DMS79 treated with DMSO at 0.1 percent for 48 hours (cell line): ENCODE measurements at places on chromosomes 6 and 20.

DNA sequence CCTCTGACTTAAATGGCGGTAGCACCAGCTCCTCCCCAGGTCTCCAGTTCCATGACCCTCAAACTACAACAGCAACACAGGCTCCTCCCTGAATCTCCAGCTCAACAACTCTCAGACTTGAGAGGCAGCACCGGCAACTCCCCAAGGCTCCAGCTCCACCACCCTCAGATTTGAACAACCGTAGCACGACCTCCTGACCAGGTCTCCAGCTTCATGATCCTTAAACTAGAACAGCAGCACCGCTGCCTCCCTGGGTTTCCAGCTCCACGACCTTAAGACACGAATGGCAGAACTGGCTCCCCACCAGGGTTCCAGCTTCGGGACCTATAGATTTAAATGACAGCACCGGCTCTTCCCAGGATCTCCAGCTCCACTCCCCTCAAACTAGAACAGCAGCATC lies 325.8 kb downstream of the PREX1 start:
- DNase-seq: no peak

DNA sequence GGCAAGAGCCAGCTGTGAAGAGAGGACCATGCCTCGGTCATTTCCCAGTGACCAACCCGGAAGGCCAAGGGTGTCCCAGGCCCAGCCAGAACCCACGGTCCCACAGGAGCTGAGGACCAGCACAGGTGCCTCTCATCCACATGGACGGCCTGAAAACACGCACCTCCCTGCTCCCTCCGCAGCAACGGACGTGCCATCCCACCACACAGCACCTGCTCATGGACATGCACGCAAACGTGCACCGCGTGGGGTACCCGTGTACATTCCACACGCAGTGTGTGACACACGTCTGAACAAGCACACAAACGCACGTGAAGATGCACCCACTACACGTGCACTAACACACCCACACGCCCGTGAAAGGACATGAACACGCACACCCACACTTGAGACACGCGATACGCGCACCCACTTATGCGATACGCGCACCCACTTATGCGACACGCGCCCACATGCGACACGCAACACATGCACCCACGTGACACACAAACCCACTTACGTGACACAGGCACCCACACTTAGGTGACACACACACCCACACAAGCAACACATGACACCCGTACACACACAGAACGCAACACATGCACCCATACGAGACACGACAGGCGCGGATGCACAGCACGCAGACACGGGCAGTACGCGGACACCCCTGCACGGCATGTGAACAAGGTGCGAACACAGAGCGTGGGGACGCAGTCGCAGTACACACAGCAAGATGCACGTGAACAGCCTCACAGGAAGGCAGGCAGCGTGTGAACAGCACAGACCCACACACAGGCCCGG lies 30.1 kb downstream of the LAMA5 start:
- no peak for DNase-seq

DNA sequence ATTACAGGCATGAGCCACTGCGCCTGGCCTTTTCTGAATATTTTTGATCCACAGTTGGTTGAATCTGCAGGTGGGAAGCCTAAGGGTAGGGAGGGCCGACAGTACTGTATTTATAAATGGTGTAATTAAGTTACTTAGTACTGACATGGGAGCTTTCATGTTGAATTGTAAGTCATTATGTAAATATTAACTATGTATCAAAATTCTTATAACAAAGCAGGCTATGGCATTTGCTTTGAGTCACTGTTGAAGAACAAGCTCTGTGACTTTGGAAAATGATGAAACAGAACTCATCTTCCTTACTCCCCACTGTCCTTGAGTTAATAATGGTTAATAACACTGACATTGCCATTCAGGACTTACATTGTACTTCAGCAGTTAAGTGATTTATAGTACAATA lies 63.0 kb upstream of the TXNDC5 start:
- no peak for DNase-seq

DNA sequence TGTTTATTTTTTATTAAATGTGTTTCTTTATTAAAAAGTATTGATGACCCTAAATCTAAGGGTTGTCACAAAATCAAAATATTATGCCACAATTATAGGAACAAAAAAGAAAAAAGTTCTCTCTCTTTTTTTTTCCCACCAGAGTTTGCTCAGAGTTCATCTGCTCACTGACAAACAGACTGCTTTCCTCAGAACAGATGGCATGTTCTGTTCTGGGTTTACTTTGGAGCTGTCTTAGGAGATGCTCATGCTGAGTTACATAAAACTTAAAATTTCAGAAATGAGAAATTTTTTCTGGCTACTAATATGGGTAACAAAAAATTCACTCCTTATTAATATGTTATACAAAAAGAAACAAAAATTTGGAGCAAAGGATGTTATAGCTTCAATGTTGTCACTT lies 30.3 kb downstream of the STK38 start:
- DNase-seq: no peak

GRCh38 chr6:94570581-94570980 lies 1006.8 kb upstream of the MANEA start:
- DNase-seq: no peak

DNA sequence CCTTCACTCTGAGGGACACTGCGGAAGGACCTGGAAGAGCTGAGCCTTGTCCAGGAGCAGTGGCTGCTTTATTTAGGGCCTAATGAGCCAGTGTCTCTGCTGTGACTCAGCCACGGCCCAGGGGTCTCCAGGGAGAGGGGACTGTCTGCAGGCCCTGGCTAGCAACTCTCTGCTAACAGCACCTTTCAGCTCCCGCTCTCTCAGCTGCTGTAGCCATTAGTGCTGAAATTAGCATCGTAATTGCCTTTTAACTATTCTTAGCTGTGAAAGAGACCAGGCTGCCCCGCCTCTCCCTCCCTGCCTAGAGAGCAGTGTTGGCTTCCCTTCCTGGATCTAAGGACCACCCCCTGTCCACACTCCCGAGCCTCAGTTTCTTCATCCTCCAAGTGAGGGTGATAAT lies 53.1 kb upstream of the SLC32A1 start:
- no peak for DNase-seq

- DNase-seq: no peak
Measured at GRCh38 chr6:141925001-141925400, 207.7 kb upstream of the GJE1 start.

GRCh38 chr20:19073584-19074218 lies 138.7 kb upstream of the SLC24A3 start:
- no peak for DNase-seq

GRCh38 chr6:5112066-5112799 lies 27.1 kb downstream of the PPP1R3G start:
- DNase-seq: no peak

- no peak for DNase-seq
Measured at GRCh38 chr6:105453968-105454367, 51.1 kb upstream of the PREP start.

- DNase-seq: no peak
Measured at GRCh38 chr6:43831191-43831590, 61.2 kb downstream of the VEGFA start.

DNA sequence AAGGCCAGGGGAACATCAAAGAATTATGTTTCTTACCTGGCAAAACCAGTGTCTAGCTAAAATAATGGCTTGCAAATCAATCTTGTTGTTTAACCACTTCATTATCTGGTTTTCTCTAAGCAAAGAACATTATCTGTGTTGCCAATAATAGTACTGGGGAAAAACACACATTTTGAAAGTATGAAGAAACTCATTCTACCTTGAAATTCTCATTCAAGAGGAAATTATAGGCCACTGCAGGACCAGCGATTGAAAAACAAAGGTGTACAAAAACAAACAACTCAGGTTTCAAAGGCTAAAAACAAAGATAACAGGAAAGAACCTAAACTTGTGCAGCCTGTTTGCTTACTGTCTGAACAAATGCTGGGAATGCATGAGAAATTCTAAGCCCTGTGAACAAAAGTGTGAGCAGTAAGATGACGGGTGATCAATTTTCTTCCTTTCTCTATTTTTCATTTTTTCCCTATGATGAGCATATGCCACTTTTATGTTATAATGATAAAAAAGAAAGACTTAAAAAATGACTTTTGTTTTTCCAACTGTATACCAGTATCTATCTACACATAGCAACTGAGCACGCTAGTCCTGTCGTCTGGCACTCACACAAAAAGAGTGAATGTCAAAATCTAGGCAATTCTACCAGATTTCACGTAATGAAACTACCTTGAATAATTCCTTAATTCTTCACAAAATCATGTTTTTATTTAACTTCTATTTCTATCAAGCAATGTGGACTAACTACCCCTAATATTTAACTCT lies 117.9 kb downstream of the SGK1 start:
- peak; percentile 26 for DNase-seq

DNA sequence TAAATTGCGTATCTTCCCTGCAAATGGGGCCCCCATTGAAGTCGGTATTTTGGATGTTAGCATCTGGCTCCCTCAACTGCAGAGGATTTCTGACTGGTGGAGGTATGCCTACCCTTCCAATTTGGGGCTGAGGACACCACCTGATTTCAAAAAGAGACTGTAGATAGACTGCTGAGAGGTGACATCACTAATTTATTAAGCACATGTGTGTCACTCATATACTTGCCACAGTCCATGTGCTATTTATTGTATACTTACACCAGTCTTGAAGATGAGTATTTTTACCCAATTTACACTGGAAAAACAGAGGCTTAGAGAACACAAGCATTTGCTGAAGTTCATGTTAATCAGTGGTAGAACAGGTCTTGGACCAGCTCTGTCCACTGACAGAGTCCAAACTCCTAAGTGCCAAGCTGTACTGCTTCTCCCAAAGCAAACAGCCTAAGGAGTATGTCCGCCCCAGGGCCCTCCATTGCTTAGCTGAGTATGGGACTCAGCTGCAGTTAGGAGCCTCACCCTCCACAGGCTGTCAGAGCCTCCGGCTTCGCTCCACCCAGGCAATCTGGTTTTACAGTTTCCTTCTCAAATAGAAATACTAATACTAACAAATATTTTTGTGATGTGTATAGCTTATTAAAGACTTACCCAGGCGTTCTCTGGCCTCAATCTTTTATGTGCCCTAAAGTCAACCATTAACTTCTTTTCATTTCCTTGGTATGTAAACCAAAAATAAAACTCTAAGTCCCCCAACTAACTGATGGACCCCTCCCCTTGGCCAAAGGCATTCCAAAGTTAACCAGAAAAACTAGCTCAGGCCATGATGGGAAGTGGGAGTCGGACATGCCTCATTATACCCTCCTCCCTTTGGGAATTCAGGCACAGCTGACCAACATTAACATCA lies 17.5 kb downstream of the RIN2 start:
- DNase-seq: no peak

DNA sequence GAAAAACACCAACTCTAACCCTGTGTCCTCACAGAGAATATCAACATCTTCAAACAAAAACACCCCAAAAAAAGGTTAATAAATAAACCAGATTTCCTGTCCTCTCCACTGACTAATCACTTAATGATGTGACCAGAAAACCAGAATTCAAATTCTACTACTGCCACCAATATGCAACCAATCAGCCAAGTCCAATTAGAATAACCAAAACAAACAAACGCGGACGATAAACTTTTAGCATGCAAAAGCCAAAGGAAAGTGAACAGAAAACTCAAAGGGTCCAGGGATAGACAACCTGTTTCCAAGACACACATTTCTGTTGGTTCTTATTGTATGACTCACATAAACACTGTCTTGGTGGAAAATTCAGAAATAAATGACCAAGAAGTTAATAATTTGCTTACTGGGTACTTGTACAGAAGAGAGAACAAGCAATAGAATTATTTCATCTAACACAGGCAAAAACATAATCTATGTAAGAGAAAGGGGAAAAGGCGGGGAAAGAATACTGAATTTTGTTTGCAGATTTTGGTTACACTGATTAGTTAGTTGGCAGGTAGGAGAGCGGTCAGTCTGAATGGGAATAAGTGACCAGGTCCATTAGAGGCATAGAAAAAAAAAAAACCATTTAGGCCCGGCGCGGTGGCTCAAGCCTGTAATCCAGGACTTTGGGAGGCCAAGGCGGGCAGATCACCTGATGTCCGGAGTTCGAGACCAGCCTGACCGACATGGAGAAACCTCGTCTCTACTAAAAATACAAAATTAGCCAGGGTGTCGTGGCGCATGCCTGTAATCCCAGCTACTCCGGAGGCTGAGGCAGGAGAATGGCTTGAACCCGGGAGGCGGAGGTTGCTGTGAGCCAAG lies 34.1 kb downstream of the HFE start:
- DNase-seq: no peak

DNA sequence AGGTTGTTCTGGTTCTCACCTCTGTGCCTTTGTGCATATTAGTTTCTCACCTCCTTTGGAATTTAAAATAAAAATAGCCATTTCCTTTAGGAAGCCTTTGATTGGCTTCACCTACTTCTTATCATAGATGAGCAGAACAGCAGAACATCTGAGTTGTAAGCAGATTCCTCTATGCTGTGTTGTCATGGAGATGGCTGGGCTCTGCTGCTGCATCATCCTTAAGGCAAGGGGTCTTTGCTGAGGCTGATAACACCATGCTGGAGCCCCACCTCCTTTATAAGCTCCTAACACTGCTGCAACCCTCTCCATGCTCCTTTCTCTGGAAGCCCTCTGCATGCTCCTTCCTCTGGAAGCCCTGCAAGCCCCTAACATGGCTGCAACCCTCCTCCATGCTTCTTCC lies 276.5 kb upstream of the TCF21 start:
- DNase-seq: no peak

DNA sequence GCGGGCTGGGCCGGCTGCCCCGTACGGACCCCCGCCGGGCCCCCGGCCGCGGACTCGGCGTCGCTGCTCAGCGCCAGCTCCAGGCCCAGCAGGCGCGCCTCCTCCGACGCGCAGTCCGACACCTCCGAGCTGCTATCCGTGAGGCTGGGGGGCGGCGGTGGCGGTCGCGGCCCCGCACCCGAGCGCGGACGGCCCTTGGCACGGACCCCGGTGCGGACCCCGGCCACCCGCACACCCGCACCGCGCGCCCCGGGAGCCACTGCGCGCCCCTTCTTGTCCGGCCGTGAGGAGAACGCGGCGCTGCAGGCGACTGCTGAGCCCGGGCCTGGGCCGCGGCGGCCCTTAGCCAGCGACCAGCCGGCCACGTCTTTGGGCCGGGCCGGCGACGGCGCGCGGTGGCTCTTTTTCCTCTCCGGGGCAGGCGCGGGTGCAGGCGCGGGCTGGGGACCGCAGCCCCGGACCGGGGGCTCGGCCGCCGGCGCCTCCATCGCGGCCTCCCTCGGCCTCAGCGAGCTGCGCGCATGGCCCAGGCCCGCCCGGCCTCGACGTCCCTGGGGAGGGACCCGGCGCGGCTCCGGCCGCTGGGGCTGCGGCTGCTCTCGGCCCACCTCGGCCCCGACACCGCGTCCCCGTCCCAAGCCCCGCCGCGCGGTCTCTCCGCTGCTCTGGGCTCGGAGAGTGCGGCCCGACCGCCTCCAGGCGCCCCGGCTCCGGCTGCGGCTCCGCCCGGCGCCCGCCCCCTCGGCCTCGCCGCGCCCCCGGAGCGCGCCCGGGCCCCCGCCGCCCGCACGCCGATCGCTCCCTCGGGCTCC lies 12.9 kb upstream of the TLDC2 start:
- DNase-seq: no peak

- peak; percentile 74 for DNase-seq
Measured at GRCh38 chr6:3231247-3232016, 4.0 kb upstream of the TUBB2B start.

- DNase-seq: no peak
Measured at GRCh38 chr6:40540790-40541189, 46.4 kb downstream of the LRFN2 start.

GRCh38 chr20:21583486-21584168 lies 69.8 kb upstream of the NKX2-2 start:
- peak; percentile 32 for DNase-seq
